Fibroblast of lung (primary cell): ENCODE measurements at places on chromosomes 2 and 18.

- DNase-seq: no peak
Measured at GRCh38 chr2:31429759-31430438, 15.4 kb upstream of the XDH start.

- peak; percentile 97 for DNase-seq
Measured at GRCh38 chr2:174778085-174778981, 14.1 kb upstream of the CHRNA1 start.

DNA sequence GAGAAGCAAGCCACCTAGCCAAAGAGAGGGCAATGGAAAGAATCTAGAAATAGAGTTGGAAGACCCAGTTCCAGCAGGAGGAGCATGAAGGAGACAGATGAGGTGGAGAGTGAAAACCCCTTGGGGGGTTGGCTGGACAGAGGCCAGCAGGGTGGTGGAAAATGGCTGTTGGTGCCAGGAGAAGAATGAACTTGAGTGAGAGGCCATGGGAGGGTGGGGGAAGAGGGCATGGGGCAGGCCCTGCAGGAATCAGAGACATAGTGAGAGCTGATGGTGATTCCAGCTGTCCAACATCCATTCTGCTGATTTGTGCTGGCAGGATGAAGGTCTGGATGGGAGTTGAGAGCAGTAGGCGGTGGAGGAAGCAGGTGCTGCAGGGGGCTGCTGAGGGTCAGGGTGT lies 108.0 kb upstream of the TNP1 start:
- no peak for DNase-seq

DNA sequence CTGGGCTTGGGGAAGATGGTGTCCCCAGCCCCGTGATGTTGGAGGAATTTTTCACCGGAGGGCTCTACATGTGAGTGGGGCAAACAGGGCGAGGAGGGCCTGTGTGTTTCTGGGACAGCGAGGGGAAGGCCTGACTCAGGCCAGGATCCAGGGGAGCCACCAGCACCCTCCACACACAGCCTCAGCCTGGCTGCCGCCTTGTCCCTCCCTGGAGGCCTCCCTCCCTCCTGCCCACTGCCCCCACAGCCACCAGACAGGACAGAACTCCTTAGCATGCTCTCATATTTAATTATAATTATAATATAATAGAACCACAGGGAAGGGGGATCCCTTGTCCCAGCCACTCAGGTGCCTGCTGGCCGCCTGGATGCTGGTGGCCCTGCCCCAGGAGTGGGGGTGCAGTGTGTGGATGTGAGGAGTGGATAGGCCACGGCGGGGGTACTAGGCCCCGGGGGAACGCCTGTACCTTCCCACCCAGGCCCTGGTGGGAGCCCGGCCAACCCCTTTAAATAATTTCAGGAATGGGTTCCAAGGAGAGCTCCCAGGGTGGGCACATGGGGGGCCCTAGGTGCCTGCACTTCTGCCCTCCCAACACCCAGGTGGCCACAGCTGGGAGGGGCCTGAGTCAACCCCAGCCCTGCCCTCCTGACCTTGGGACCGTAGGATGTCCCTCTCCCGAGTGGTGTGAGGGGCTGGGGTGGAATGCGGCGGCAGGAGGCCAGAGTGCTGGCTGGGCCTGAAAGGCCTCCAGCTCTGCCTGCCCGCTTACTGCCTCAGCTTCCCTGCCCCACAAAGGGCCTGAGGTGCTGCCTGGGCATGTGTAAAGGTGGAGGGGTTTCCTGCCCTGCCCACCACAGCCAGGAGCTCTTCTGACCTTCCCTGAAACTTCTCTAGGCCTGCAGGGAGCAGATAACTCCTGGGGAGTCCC lies 8.8 kb downstream of the PDCD1 start:
- no peak for DNase-seq

DNA sequence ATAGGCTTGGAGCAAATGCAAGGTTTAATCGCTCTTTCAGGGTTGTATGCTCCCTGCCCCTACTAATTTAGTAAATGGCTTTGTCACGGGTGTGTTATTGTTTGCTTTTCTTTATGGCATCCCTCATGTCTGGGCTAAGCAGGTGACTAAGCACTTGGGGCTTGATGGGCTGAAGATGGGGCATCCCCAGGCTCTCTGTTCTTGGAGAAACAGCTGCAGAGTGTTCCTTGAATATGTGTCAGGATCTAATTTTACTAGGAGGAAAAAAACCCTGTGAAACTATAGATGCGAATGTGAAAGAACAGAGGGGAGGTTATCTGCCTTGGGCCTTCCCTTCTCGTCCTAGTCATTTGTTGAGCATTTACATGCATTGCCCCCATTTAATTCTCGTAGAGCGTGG lies 94.7 kb upstream of the TAF1B start:
- no peak for DNase-seq

DNA sequence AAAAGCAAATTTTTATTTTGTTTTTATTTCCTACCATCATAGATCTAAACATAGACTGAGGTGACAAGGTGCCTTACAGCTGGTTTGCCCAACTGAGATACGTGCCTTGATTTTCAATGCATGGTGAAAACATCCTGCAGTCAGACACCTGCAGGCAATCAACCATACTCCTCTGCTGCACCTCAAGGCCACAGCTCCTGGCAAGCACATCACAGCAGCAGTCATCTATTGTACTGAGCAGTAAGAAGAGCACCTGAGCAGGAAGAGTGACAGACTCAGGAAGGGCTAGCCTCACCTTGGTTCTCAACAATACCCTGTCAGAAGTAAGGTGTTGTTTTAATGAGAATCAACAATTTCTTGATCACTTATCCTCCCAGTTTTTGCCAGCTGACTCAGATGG lies 1206.8 kb upstream of the NRXN1 start:
- no peak for DNase-seq

DNA sequence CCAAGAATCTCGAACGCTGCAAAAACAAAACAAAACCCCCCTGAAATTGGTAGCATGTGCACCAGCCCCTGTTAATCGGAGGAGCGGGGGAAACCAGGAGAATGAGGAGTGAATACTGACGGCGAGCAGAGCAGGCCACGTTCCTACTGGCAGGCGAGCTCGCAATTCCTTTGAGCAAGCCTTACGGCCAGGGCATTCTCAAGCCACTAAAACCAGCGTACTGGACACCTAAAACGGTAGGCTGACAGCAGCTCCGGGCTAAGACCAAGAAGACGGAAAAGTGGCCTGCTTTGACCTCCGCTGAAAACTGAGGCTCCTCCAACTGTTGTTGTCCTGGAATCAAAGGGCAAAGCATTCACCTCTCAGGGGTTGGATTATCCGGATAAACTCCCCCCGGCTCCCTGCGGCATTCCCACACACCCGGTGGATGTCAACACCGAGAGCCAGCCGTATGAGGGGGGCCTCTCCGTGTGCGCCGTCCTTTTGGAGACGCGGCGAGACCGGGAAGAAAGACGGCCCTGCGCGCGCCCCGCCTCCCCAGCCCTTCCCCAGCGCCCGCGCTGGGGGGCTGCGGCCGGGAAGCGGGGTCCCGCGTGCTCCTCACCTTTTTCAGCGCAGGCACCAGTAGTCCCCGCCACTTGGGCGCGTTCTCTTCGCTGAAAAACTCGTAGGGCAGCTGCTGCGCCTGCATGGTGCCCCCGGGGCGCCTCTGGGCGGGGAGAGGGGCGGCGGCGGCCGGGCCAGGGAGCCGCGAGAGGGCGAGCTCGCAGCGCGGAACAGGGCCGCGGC lies 925 bp downstream of the SOS1 start:
- DNase-seq: peak; percentile 55

GRCh38 chr2:191486584-191487320 lies 191.2 kb upstream of the NABP1 start:
- peak; percentile 93 for DNase-seq

DNA sequence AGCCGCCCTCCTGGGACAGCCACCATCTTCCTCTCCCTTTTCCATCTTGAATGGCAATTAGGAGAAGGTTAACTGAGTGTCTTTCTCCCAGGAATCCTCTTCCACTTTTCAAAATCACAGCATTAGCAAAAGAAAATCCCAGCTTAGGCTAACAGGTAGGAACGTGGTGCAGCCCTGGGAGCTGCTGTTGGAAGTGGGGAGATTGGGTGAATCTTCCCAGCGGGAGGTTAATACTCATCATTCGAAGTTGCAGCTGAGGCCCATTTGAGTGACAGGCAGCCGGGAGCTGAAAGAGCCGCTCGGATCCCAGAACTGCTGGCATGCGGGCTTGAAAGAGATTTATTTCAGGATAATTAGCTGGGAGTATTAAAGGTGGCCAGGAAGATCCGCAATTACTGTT lies 306.0 kb downstream of the BCL11A start:
- DNase-seq: no peak

- DNase-seq: no peak
Measured at GRCh38 chr2:17538022-17538843, 2.3 kb upstream of the VSNL1 start.

DNA sequence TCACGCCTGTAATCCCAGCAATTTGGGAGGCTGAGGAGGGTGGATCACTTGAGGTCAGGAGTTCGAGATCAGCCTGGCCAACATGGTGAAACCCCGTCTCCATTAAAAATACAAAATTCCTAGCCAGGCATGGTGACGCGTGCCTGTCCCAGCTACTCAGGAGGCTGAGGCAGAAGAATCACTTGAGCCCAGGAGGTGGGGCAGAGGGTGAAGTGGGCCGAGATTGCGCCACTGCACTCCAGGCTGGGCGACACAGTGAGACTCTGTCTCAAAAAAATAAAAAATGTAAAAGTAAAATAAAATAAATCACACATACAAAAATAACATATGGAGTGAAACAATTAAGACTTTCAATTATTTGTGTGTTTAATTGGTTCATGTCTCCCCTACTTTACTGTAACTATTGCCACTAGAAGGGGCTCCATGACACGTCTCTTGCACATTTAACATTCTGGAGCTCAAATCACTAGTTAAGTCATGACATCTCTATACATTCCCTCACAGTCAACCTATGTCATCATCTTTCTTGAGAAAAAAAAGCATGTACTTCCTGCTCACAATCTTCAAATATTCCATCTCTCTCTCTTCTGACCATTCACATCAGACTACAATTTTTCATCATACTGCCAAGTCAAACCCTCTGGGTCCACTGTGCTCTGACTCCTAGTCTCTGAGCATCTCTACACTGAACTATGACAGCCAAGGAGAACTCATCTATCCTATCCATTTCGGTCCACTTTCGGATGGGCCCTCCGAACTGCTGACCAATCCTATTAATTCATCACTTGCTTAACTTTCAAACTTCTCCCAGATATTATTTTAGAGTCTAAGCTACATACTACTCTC lies 6.7 kb downstream of the GFPT1 start:
- DNase-seq: no peak

GRCh38 chr2:114797942-114798341 lies 355.5 kb downstream of the DPP10 start:
- no peak for DNase-seq

GRCh38 chr18:58768293-58768974 lies 96.2 kb upstream of the ZNF532 start:
- DNase-seq: peak; percentile 45

GRCh38 chr2:241924069-241924908 lies 54.8 kb downstream of the RTP5 start:
- no peak for DNase-seq

DNA sequence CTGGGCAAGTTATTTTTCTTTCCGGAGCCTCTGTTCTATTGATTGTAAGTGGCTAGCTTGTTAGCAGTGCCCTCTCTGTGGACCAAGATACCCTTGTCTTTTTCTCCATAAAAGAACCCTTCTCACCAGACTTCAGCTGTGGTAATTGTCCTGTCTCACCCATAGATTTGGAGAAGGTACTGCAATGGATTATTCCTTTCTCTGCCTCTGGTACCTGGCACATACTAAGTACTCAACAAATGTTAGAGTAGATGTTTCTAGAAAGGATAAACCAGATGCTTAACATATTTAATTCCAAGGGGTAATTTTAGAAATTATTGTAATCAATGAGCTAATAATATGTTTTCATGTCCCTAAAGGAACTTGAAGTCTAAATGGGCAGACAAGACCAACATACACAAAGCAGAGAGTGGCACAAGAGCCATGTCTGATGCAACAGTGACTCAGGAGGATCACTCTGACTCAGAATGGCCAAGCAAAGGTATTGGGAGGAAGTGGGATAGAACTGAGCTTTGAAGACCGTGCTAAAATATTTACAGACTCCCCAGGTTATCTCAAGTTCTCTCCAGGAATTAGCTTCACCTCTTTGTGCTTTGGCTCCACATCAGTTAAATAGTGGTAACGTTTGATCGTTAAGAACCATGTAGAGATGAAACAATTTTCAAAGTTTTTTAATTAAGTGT lies 129.7 kb upstream of the OSR1 start:
- peak; percentile 68 for DNase-seq

GRCh38 chr2:86439879-86440630 lies 1.1 kb upstream of the KDM3A start:
- peak; percentile 8 for DNase-seq

GRCh38 chr2:240539906-240540305 lies 17.9 kb downstream of the ANKMY1 start:
- no peak for DNase-seq

DNA sequence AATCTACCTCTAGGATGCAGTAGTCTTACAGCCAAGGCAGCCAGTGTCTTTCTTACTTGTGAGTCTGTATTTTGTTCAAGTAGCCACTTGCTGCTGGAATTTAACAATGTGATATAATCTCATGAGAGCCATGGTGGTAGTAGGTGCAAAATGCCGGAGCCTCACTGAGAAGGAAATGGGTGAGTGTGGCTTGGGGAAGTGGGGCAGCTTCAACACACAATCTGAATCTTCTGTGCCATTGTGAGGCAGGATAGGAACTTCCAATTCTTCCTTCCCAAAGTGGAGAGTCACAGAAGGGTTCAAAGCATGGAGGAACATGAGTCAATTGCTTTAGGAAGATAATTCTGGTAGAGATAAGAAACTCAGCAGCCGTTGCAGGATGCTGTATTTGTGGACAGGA lies 158.7 kb upstream of the APCDD1 start:
- DNase-seq: no peak

- no peak for DNase-seq
Measured at GRCh38 chr2:149611100-149611820, 23.7 kb upstream of the MMADHC start.

DNA sequence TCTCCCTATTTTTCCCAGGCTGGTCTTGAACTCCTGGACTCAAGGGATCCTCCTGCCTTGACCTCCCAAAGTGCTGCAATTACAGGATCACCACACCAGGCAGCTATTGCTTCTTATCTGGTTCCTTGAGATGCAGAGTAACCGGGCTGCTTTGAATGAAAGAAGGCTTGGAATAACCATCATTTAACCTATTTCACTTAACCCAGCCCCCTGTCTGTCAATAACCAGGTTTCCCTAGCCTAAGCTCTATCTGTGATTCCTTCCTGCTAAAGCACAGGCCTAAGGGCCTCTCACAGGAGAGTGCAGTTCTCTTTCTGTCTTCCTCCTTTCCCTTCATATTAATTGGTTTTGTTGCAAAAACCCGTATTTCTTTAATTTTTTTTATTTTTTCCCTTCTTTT lies 393.5 kb upstream of the RAB12 start:
- DNase-seq: no peak

DNA sequence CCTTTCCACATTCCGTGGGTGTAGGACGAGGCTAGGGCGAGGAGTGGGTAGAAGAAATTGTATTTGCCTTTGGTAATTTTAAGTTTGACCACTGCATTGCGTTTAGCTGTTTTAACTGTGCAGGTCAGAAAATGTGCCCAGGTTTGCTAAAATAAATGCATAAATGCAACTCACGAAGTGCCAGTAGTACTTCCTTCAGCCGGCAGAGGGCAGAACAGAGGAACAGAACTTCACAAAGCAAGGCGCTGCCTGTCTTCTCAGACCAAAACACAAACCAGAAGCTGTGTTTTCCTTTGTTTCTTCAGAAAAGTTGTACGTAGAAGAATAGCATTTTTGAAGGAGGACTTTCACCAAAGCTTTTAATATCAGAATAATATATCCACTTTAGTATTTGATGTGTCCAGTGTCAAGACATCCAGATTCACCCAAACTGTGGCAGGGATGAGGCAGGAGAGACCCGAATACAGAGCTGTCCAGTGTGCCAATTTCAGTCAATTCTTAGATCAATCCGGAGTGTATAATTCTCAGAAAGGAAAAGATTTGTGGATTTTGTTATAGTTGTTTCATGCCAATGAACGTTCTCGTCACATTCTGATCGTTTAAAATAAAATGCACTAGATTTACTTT lies 348.6 kb downstream of the DLGAP1 start:
- DNase-seq: peak; percentile 52
